ENCODE measurements at places on chromosomes 5 and 9.

GRCh38 chr5:151470439-151470838, 23.0 kb downstream of the SLC36A1 start:
- DNase-seq = no peak

DNA sequence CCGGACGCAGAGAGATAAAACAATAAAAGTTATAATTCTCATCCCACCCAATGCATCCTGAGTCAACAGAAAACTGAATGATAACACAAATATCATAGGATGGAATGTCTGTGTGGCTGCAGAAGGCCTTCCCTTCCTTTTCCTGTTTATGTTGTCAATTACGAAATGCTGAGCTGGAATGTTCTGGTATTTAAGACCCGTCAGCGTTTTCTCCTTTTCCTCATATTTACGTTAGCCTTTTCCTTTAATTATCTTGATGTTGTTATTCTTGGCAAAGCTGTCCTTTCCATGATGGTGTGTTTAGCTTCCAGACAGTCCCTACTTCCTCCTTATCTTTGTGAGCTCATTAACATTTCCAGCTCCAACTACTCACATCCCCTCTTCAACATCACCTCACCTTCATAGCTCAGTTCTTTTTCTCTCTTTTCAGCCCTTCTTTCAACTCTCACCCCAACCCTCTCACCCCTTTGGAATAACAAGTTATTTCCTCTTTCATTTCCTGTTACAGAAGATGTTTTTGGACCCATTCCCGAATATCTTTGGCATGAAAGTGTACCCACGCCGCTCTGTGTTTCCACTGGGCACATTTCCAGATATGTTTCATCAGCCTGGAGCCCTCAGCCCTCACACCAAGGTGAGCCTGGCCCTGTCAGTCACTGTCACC, 221.6 kb downstream of the NR2F1-AS1 start:
- no peak for DNase-seq

DNA sequence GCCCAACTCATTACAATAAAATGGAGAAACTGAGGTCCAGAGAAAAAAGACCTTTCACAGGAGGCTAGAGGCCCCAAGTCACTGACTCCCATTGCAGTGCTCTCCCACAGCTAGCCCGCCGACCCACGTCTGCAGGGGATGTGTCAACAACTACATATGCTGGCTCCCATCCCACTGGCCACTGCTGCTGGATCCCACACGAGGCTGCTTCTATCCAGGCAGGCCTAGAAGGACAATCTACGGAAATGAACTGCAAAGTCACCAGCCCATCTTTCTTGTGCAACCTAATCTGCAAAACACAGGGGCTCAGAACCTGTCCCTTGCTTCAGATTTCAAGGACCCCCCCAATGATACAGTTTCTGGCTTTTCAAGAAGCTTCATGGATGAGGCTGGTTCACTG, 24.0 kb downstream of the RAPGEF1 start:
- DNase-seq = no peak

GRCh38 chr5:23223846-23224245, 283.6 kb upstream of the PRDM9 start:
- DNase-seq = no peak

- no peak for DNase-seq
Observed at GRCh38 chr5:1445689-1446601, 705 bp upstream of the SLC6A3 start.

GRCh38 chr5:141637767-141638419, 1.1 kb downstream of the RELL2 start:
- peak; percentile 81 for DNase-seq

- no peak for DNase-seq
Observed at GRCh38 chr5:131536211-131536826, 98.7 kb downstream of the RAPGEF6 start.

DNA sequence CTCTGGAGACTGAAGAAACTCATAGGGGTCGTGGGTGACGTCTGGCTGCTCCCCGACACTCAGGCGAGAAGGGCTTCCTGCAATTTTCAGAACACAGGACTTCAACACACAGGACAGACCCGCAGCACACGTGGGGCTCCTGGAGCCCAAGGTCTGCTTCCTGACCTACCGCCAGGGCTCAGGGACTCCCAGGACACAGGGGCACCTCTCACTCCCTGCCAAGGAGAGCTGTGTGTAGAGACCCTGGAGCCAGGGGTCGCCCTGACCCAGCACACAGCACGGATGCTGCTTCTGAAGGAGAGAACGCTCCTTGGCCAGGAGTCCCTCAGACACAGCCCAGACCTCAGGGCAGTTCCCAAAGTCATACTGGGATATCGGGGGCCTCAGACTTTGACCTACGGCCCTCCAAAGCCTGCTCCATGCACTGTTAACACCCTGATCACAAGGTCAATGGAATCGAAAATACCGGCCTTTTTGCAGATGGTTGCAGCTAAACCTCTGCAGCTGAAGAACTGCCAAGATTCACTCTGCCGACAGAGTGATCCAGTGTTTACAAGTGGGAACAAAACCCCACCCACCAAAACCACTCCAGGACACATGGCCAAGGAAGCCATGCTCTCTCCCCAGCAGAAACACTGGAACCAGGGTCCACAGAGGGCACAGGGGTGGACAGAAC, 13.8 kb upstream of the ZDHHC11 start:
- DNase-seq = no peak

GRCh38 chr9:136308006-136308701, 4.3 kb upstream of the CCDC187 start:
- no peak for DNase-seq

- no peak for DNase-seq
Observed at GRCh38 chr9:37974506-37975173, 70.7 kb upstream of the SLC25A51 start.

DNA sequence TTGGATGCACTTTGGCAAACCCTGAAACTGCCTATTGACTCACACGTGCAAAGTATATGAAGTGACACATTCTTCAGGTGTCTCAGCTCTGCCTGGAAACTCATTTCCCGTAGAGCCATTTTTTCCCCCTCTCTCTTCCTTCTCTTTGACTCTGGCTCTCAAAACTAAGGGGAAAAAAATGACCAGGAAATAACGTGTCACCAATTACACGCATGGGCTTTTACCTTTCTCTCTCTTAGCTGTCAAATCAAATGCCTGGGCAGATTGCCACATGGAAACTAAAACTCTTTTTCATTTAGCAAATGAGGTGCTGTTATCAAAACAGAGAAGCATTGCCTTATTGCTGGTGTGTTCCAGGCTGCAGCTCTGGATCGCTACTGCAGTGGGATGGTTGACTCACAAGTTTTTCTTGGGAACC, 18.3 kb upstream of the IFNK start:
- no peak for DNase-seq

DNA sequence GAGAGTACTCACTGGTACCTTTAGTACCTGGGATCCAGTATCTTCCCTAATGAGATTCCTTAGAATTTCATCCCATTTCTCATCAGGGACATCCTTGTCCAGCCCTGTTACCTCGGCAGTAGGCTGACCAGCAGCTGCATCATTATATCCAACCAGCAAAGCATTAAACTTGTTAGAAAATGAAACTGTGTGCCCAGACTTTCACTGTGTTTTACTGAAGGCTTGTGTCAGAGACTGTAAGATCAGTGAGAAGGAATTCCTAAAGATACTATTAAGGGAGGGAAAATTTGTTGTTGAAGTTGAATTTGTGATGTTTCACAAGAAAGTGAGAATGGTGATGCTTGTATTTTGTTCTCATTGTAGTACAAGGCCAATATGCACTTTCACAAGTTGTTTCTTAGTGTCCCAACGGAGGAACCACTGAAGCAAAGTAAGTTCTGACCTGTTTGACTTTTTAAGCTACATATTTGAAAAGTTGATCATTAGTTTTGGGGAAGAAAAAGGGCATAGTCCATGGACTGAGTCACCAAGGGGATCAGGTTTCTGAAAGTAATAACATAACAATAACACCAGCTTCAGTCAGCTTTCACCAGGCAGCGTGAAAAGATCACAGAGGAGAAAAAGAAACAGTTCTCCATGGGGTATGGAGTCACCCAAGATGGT, 48.8 kb downstream of the GRAMD2B start:
- DNase-seq = no peak

Measured in CMK (cell line).